ENCODE measurements at places on chromosomes 5 and 9.

GRCh38 chr5:169785771-169786618, 148.9 kb downstream of the DOCK2 start:
- peak; percentile 36 for DNase-seq

- no peak for DNase-seq
These were observed 1127.8 kb downstream of the DTWD2 start for GRCh38 chr5:117860550-117860949.

DNA sequence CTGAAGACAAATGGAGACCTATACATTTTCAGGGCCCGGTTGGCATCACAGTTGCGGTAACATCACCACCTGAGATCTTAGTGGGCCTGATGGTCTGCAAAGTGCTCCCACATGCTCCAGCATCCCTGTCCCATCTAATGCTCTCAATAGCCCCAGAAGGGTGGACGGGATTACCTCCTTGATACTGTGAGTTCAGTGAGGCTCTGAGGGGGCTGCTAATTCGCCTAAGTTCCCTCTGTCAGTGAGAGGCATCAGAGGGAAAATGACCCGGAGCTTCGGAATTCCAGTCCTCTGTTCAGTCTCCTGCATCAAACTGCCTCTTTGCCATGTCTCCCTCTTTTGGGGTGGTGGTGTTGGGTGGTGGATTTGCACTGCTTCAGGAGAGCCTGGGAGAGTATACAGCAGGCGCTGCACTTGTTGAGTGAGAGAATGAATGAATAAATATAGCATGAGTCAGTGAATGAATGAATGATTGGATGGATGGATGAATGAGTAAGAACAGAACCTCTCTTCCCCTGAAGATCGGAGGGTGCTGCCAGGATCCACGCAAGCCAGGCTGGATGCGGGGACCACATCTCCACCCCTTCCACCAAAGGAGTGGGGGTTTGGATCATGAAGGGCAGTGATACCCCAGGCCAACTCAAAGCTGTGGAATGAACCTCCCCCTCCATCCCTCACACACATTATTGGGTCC, 141.0 kb downstream of the GABBR2 start:
- DNase-seq = no peak

GRCh38 chr9:119868694-119869093, 499.5 kb upstream of the BRINP1 start:
- DNase-seq = peak; percentile 43

DNA sequence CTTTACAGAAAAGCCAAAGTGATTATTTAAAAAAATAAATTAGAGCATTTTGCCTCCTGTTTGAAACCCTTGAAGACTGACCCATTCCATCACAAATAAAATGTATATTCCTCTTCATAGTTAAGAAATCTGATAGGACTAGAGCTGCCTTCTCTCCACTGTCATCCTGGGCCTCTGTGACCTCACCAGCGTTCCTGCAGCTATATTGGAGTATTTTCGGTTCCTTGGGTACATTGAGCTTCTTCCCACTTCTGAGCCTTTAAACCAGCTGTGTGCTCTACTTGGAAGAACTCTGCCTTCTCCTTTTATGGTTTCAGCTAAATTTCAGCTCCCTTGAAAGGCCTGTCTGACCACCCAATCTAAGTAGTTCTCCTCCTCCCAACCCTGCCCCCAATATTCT, 99.1 kb upstream of the ABCA1 start:
- DNase-seq = no peak

DNA sequence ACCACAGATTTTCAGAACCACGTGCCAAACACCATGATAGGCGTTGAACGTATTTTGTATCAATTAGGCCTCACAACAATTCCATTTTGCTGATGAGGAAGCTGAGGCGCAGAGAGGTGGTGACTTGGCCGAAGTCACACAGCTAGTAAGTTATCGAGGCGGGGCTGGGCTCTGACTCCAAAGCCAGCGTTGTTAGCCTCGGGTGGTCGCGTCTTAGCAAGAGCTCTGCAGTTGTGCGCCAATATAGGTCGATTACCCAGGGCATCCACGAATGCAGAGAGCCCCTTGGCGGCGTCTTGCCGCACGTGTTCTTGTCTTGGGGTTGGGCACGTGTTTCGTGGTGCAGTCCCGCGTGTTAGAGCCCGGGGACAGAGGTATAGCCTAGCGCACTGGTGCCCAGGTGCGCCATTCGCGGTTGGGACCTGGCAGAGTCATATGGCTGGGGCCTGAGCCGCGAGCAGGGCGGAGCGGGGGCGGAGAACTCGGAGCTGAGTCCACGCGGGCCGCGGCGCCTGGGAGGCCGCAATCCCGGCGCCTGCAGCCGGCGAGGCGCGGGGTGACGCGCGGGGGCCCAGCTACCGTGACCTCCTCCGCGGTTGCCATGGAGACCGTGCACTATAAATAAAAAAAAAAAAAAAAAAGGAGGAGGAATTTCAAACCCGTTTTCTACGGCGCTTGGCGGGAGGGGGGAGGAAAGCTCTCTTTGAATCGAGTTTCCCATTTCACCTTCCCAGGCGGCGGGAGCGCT, 62.3 kb downstream of the CXXC5 start:
- peak; percentile 28 for DNase-seq

GRCh38 chr5:10469253-10470050, 27.8 kb downstream of the ROPN1L start:
- DNase-seq = peak; percentile 63

DNA sequence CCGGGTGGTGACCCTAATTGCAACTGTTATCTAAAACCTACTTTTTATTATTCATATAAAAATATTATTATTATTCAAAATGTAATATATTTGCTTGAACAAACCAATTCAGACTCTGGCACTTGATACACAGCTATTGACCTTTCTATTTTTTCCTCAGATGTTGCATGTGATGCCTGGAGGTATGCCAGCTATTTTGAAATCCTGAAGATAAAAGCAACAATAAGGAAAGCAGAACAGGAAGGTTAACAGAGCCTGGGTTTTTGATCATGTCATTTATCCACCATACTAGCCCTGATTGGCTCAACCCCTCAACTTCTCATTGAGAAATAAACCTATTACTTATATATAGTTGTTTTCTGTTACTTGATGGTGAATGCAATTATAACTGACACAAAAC, 340.9 kb upstream of the KIF2A start:
- no peak for DNase-seq

DNA sequence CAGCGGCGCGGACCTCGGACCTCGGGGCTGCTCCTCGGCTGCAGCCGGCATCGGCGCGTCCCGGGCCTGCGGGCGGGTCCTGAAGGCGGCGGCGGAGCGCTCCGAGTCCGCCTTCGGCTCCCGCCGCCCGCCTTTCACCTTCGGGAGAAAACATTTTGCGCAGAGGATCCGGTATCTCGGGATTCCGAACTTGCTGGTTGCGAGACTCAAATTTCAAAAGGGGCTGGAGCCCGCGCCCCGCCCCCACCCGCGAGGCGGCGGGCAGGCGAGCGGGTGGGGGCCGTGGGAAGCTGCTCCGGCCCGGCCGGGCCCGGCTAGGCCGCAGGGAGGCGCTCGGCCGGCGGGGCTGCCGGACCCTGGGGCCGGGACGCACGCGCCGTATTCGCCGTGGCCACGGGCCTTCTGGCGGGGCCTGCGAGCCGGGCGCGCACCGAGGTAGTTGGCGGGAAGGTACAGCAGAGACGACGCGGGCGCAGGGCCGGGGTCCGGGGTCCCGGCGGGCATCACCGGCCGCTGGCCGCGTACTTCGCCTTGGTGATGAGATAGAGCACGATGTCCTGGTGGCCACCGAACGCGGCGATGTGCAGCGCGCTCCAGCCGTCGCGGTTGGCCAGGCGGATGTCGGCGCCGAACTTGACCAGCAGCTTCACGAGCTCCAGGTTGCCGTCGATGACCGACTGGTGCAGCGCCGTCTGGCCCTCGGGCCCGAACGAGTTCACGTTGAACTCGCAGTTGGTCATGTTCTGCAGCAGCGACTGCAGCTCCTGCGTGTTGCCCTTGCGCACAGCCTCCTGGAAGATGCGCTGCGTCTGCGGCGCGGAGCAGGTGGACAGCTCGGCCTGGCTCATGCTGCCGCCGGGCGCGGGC, 757 bp downstream of the NRARP start:
- peak; percentile 50 for DNase-seq

GRCh38 chr5:123085638-123086286, 3.3 kb upstream of the PRDM6 start:
- DNase-seq = no peak

- DNase-seq = no peak
These were observed 11.5 kb upstream of the SPATA24 start for GRCh38 chr5:139415221-139415861.

DNA sequence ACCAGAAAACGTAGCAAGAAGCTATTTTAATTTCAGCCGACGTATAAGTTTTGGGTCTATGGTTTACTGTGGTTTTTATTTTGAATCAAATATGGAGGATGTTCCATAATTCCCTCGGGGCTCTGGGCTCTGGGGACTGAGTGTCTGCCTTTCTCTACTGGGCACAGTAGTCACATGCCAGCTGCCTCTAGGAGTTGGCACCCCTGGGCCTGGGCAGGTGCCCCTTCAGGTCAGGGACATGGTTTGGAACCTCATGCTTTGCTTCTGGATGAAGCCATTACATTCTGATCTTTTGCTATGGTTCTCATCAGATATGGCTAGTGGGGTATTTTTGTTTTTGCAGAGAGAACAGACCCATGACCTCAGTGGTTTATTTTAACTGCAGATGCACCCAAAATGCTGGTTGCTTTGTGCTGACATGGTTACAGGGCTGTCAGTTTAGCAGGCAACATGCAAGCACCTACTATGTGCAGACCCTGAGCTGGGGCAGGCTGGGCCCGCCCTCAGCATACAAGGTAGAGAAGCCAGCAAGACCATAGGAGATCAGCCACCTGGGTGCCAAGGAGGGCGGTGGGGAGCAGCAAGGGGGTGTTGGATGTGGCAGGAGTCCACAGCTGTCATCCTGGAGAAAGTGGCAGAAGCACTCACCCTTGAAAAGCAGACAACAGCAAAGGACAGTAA, 54.5 kb upstream of the PSD2 start:
- no peak for DNase-seq

GRCh38 chr9:75429531-75430475, 341.5 kb downstream of the OSTF1 start:
- DNase-seq = no peak

GRCh38 chr5:172881691-172882370, 47.8 kb downstream of the ERGIC1 start:
- DNase-seq = no peak

DNA sequence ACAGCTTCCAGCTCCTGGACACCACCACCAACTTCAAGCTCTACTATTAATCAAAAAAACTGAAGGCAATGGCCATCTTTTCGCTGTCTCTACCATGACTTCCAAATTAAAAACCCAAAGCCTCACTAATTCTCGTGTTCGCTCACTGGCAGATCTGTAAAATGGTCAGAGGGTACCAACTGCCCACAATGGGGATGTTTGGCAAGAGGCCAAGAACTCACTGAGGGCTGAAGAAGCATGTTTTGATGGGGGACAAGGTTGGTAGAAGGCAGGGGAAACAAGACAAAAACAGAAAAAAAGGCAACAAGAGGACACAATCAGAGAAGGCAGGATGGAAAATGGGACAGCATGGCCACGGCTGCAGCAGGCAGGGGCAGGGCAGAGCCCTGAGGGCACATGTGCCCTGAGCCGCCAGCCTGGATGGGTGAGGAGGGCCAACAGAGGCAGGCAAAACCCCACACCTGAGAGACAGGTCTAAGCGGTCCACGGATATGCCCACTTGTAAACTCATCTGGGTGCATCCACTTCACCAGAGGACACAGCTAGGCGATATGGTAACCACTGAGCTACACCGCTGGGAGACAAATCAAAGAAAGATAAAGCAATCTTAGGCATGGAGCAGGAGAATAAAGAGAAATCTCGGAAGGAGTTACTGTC, 50.3 kb downstream of the PFDN1 start:
- DNase-seq = no peak

GRCh38 chr9:137294091-137294680, 7.9 kb downstream of the NRARP start:
- DNase-seq = peak; percentile 36

DNA sequence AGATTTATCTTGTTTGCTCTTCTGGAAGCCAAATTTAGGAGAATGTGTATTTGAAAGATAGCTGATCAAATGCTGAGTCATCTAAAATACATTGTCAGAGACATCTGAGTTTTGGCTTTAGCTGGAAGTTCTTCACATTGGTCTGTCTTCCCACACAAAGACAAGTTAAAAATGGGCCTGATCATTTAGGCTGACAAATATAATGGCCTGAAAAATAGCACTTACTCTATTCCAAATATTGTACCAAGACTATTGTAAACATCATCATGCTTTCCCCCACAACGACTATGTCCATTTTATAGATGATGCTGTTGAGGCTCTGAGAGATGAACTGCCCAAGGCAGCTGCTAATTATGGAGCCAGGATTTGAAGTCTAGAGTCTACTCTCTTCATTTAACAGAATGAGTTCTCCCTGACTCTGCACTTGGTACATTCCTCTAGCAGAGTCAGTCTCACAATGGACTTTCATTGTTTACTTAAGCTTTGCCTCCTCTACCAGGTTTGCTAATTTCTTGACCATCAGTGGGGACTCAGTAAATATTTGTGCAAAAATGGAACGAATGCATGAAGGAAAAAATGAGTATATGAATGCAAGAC, 619.4 kb upstream of the KLF4 start:
- no peak for DNase-seq

GRCh38 chr5:127834094-127834531, 130.9 kb downstream of the CCDC192 start:
- no peak for DNase-seq

GRCh38 chr5:100273846-100274580, 261.2 kb upstream of the FAM174A start:
- no peak for DNase-seq

DNA sequence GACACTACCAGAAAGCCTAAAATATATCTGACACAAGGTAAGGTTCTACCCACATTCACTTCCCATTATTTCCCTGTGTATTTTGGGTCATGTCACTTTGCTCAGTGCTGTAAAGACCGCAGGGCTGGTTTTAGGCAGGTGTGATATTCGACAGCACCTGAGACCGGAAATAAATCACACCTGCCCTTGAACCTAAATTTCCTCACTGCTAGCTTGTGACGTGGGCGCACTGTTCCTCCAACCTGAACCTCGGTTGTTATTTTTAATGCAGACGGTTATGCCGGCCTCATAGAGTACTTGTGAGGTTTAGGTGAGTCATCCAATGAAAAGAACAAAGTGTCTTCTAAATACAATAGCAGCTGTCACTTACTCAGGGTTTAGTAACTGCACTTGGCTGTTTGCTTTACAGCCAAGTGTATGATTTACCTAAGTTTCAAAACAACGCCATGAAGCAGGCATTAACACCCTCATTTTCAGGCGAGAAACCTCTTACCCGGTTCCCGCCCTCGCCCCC, 20.7 kb upstream of the ZNF782 start:
- DNase-seq = no peak

- DNase-seq = no peak
These were observed 44.1 kb upstream of the FOXE1 start for GRCh38 chr9:97808972-97809371.
